CD8-positive, alpha-beta memory T cell (primary cell): ENCODE measurements at places on chromosomes 16 and 17.

DNA sequence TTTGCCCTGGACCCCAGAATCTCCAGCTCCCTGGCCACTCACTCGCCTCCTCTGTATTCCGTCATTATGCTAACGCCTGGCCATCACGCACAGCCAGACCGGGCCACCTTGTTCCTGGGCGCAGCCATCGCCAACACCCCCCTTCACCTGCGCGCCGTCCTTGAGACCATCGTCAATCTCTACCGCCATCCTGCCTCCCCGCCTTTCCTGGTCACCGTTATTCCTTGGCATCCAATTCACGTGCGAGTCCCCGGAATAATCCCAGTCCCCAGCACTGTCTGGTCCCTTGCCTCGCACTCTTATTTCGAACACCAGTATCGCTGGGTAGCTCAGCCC lies 541 bp downstream of the VKORC1 start:
- DNase-seq = no peak

DNA sequence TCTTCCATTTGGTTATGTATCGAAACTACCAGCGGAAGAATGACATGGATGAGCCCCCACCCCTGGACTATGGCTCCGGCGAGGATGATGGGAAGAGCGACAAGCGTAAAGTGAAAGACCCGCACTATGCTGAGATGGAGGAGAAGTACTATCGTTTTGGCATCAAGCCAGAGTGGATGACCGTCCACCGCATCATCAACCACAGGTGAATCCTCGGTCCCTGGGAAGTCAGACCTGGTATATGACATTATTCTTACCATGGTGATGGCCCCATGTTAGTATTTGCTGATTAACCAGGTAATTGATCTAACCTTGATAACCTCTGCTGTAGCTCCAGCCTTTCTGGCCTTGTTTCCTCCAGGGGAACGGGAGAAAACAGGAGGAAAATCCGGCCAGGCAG lies 8.5 kb downstream of the CHD3 start:
- DNase-seq = no peak

DNA sequence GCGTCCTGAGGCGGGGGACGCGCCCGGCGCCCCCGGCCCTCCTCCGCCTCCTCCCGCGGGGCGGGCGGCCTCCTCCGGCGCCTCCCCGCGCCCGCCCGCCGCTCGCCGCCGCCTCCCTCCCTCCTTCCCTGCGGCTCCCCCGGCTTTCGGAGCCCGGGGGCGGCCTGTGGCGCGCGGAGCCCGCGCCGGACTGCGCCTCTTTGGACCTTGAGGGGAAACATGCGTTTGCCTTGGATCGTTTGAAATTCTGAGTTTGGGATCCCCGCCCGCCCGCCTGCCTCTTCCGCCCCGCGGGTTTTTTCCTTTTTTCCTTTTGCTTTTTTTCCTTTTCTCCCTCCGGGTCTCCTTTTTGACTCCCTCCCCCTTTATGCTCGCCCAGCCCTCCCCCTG lies 390 bp downstream of the ZNRF1 start:
- DNase-seq = no peak

- no peak for DNase-seq
These were observed 225.7 kb downstream of the C16orf78 start for GRCh38 chr16:49599281-49599680.

DNA sequence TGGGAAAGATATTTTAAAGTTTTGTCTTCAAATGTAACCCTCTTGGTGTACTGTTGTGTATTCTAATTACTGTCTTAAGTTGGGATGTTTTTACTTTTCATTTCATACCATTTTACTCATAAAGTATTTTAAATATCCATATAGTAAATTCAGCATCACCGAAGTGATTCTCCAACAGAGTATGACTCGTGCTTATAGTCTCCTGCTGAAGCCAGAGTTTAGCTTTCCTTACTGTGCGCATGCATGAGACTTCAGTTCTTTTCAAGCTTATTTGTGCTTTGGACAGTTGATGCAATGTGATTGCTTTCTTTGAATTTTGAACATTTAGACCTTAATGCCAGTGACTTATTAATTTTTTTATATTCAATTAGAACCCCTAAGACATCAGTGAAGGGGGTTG lies 7.4 kb upstream of the VPS35L start:
- no peak for DNase-seq

DNA sequence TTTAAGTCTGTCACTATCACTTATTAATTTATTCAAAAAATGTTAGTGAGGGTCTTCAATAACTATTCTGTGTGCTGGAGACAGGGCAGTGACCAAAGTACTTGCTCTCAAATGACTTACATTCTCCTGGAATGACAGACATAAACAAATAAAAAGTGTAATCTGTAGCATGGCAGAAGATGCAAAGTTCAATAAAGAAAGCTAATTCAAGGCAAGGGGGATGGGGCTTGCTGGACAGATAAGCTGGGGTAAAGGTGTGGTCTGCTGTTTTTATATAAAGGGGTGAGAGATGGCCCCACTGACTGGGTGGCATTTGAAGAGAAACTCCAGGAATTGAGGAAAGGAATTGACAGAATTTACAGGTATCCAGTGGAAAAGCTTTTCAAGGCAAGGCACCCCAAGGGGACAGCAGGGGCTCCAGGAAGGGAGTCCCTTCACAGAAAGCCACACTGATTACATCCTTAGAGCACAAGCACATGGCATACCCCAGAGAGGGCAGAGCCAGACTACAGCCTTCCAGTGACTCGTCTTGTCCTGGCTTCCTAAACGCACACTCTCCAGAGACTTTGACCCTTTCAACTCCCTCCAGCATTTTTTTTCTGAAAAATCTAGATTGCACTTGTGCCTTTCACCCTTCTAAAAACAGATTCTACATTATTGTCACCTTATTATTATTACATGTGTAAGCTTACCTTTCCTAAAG lies 123.7 kb upstream of the HS3ST3A1 start:
- no peak for DNase-seq

DNA sequence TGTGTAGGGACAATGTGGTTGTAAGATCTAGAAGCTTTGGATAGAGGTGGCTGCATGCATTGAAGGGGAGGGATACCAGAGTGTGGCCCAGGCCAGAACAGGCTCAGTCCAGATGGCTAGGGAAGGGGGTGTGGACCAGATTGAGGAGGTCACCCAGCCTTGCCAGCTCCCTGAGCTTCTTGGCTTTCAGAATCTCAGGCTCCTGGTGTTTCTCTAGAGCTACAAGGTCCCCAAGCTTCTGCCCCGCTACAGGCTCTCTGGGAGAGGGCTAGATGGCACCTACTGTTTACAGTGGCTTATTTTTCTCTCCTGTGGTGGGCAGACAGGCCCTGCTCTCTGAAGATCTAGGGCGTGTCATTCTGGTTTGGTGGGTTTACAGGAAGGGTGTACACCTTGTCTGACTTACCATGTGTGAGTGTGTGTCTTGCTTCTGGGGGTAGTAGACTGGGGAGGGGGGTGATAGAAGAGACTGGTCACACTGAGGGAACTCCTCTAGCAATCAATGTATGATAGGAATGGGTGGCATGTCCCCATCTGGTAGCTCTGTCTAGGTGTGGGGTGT lies 1.1 kb downstream of the RARA start:
- DNase-seq = no peak

GRCh38 chr16:50861451-50861850 lies 119.6 kb downstream of the CYLD start:
- DNase-seq = no peak

- no peak for DNase-seq
These were observed 80.9 kb upstream of the GNG13 start for GRCh38 chr16:881219-882097.

- no peak for DNase-seq
These were observed 337.5 kb downstream of the SEC14L1 start for GRCh38 chr17:77478281-77478680.

- no peak for DNase-seq
These were observed 19.8 kb upstream of the TIMP2 start for GRCh38 chr17:78944956-78945355.

DNA sequence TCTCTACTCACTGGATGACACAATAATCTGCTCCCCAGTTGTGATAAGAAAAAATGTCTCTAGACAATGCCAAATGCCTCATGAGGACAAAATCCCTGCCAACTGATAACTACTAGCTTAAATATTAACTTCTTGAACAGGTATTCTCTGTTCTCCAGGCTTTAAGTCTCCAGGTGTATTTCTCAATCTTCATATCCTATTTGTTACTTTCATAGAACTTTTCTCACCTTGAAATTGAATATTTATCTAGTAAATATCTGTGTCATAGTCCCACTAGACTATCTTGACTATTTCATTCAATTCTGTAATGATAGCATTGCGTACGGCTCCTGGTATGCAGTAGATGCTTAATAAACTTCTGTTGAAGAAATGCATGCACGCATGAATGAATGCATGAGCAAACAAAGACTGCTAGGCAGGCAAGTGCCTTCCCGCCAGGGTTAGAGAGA lies 15.9 kb downstream of the HSD17B2 start:
- DNase-seq = no peak
